ENCODE measurements at places on chromosomes 5 and 9. TPM values are rescaled to one million over a fixed set of nuclear protein-coding genes. Genes with fewer than 3 reads are reported as not detected.

RAB3C gene
- not detected for total RNA-seq

PCDHGA3 gene
- 0.36 TPM for total RNA-seq

IL7R gene
- total RNA-seq = 0.50 TPM

PCDHA9 gene
- 0.43 TPM for total RNA-seq

CNTFR gene
- not detected for total RNA-seq

NR5A1 gene
- not detected for total RNA-seq

DAPK1 gene
- total RNA-seq = 7.2 TPM

ECSCR gene
- not detected for total RNA-seq

EIF4E1B gene
- not detected for total RNA-seq

SIT1 gene
- total RNA-seq = not detected

CYSTM1 gene
- 43.7 TPM for total RNA-seq

TGFBI gene
- 721 TPM for total RNA-seq

NTRK2 gene
- total RNA-seq = under 0.01 TPM

RPS14 gene
- total RNA-seq = 1,801 TPM

PIP5KL1 gene
- 4.3 TPM for total RNA-seq

ANKRD31 gene
- total RNA-seq = 0.34 TPM

ZDHHC11B gene
- 0.14 TPM for total RNA-seq

HOMER1 gene
- total RNA-seq = 42.8 TPM

TRUB2 gene
- total RNA-seq = 17.9 TPM

ARSB gene
- total RNA-seq = 3.1 TPM

SLC6A18 gene
- not detected for total RNA-seq

Measured in nasal cavity respiratory epithelium epithelial cell of viscerocranial mucosa (primary cell).